ENCODE measurements at places on chromosomes 5 and 9.

DNA sequence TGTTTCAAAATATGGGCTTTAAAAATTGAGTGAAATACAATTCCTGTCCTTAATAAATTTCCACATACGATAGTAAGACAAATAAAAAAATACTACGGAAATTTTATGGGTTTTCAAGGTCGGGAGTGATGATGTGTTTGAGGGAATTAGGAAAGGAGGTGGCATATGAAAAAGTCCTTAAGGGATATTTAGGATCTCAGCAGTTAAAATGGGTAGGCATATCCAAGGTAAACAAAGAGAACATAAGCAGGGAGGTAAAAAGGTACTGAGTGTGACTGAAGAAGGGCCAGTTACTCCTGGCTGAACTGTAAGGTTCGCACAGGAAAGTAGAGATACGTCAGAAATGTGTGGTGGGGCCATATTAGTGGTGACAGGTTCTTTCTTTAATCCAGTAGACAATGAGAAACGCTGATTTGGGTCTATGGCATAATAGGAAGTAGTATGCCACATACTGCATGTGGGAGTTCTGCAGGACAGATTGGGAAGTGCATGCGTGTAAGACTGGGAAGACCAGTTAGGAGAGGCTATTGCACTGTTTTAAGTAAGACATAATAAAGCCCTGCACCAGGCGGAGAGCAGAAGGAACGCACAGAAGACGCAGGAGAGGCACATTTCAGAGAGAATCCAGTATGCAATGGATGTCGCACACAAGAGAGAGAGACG lies 937 bp upstream of the HMGCR start:
- DNase-seq: peak; percentile 62

DNA sequence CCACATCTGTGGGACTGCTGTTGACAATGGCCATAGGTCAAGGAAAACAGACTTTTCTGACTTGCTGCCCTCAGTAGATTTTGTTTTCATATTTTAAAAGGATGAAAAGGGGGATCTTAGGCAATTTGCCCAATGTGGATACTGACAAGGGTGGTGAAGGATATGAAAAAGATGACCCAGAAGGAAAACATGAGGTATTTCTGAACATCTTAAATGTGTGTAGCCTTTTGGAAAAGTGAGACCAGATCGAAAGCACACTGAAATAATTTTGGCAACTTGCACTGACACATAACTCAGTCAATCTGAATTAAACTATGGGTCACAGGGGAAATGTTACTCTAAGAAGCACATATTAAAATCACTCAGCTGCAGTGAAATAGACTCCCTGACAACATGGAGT lies 1793.0 kb upstream of the ACO1 start:
- peak; percentile 21 for DNase-seq

- no peak for DNase-seq
Observed at GRCh38 chr5:51731421-51732029, 348.3 kb downstream of the ISL1 start.

- no peak for DNase-seq
Observed at GRCh38 chr9:7965063-7965462, 165.5 kb upstream of the DMAC1 start.

GRCh38 chr5:80387063-80387768 lies 20.6 kb upstream of the ZFYVE16 start:
- no peak for DNase-seq

DNA sequence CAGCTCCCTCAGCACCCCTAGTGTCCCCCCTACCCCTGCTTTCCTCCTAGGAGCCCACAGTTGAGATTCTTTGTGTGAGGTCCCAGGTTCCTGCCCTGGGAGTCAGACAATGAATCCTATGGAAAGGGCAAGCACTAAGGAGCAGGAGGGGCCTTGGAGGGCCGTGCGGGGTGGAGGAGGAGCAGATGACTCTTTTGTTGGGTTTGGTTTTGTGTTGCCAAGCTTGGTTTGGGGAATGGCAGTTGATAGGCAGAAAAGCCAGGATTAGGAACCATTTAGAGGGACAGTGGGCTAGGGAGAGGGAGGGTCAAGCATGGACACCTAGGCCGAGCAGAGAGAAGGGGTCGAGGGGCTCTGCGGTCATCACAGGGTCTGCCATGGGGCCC lies 61.6 kb upstream of the SPTLC1 start:
- no peak for DNase-seq

DNA sequence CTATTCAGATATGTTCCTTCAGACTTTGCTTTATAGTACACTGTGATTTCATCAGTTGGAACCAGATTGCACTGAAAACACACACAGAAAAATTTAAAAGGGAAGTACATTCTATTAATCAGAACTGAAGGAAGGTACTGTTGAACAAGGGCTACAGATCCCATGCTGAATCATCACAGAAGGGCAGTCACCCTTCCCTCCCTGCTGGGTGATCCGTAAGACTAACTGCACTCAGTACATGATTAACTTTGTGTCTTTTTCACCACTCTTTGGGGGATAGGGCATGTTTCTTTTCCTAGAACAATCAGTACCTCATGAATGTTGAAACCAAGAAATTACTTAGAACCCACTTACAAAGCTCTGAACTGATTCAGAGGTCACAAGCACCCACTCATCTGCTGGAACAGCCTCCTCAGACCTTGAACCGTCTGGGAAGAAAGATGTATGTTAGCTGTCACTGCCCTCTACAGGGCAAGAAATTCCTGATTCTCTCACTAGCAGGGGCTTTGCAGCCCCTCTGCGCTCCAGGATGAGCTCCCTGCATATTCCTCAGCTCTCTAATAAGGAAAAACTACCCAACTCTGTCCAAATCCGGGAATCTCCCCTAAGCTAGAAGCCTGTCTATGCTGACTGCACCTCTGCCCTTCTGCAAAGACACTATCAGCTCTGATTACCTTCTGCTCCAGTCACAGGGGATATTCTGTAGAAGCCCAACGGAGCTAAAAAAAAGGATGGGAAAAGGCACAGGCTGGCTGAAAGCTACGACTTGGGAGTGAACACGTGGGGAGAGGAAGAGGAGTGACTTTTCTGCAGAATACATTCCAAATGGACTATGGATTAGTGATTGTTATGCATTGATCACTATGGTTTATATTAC lies 51.0 kb downstream of the IARS1 start:
- DNase-seq: no peak
